ENCODE measurements at places on chromosomes 13 and 19. TPM values are rescaled to one million over a fixed set of nuclear protein-coding genes. Genes with fewer than 3 reads are reported as not detected.
A peak's percentile ranks its signal among the peaks of the same experiment; 100 is the strongest.

The ZNF555 gene
- total RNA-seq = 13.7 TPM

The KLK12 gene
- 0.44 TPM for total RNA-seq

The PALM gene
- 54.3 TPM for total RNA-seq

The NOTCH3 gene
- 203 TPM for total RNA-seq

The ACP5 gene
- total RNA-seq = 1.6 TPM

The ADAMTSL5 gene
- total RNA-seq = 4.8 TPM

The ZNF579 gene
- total RNA-seq = 26.6 TPM

The BRME1 gene
- 6.1 TPM for total RNA-seq

DNA sequence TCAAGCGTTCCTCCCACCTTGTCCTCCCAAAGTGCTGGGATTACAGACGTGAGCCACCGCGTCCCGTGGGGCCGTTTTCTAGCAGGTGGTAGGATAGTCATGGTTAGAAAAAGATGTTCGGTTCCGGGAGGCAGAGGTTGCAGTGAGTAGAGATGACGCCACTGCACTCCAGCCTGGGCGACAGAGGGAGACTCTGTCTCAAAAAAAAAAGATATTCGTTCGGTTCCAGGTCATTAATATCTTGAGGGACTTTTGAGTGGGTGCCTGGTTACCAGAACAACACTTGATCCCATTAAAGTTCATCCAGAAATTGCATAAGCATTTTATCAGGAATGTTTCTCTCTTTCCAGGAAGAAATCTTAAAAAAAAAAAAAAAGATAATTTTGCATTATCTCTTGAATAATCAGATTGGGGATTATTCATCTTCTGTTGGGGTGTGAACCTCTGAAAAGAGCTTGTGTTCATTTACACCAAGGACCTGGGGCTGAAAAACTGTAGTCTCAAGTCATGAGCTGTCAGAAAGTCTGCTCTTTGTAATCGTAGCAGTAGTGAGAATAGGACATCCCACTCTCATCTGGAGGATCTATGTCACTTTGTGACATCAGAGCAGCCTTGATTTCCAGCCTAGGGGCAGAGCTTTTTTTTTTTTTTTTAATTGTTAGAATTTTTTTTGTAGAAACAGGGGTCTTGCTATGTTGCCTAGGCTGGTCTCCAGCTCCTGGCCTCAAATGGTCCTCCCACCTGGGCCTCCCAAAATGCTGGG lies 1.0 kb upstream of the ETHE1 start:
- H3K36me3 ChIP-seq = no peaks in the 10 kb centered on the region
- H3K27ac ChIP-seq = no peak overlapping the region
- DNase-seq = no peak
- H3K4me1 ChIP-seq = peaks cover 20% of the 10 kb centered on the region
- H3K27me3 ChIP-seq = peaks cover 2% of the 10 kb centered on the region

- peaks cover 20% of the 10 kb centered on the region for H3K4me1 ChIP-seq
- peaks cover 11% of the 10 kb centered on the region for H3K27me3 ChIP-seq
- no peak overlapping the region for H3K4me3 ChIP-seq
- DNase-seq = no peak
Observed at GRCh38 chr13:27353166-27353583, 71.2 kb upstream of the GTF3A start.

DNA sequence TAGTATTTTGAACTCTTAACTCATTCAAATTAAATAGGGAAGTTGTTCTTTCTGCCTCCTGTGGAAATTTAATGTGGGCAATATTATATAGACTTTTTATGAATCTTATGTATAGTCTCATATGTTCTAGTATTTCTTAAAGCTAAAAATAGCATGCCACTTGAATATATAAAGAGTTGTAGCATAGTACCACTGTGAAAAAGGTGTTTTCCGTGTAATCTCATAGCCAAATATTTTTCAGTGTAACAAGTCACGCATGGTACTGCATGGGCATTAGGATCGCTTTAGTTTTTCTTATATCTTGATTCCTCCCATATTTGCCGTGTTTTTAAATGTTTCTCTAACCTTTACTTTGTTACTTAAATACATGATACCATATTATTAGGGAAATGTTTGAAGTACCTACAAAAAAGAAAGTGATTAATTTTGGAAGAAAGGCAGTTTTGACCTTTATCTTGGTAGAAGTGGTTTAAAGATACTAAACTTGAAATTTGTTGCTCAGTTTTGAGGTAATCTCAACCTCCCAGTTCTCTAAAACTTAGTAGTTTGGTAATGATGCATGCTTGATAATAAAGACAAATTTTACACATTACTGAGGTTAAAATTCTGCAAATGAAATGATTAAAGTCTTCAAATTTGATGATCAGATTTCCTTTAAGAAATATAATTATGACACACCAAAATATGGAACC lies 81.2 kb downstream of the PAN3 start:
- H3K4me3 ChIP-seq = no peak overlapping the region
- no peaks in the 10 kb centered on the region for H3K4me1 ChIP-seq
- no peaks in the 10 kb centered on the region for H3K27me3 ChIP-seq
- no peak for DNase-seq
- H3K36me3 ChIP-seq = peaks cover 5% of the 10 kb centered on the region

GRCh38 chr19:8938576-8938975 lies 71.6 kb downstream of the MUC16 start:
- H3K4me3 ChIP-seq = no peak overlapping the region
- peaks cover 4% of the 10 kb centered on the region for H3K36me3 ChIP-seq
- no peaks in the 10 kb centered on the region for H3K27me3 ChIP-seq
- H3K4me1 ChIP-seq = no peaks in the 10 kb centered on the region

DNA sequence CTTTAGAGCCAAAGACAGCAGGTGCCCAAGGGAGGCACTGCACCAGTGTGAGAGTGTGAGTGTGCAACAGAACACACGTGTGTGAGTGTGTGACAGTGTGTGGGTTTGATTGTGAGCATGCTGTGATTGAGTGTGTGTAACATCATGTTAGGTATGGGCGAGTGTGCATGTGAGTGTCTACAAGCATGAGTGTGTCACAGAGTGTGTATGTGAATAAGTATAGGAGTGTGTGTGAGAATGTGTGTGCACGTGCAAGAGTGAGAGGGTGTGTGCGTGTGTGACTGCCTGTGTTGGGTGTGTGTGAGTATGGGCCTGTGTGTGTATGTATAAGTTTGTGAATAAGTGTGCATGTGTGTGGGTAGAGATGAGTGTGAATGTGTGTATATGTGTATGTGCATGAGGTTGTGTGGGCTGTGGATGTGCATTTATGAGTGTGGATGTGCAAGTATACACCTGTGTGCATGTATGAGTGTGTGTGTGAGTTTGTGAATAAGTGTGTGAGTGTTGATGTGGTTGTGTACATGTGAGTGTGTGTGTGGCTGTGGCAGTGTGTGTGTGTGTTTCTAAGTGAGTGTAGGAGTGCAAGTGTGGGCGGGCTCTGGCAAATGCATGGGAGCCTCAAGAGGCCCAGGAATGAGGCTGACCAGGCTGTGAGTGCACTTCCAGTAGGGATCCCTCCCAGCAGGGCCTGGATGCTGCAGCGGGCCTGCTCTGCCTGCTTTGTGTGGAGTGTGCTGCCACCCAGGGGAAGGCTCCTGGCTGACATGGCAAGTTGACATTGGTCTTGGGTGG lies 198.4 kb downstream of the COL4A1 start:
- no peaks in the 10 kb centered on the region for H3K36me3 ChIP-seq
- no peaks in the 10 kb centered on the region for H3K4me1 ChIP-seq
- DNase-seq = peak; percentile 59
- H3K4me3 ChIP-seq = no peak overlapping the region

DNA sequence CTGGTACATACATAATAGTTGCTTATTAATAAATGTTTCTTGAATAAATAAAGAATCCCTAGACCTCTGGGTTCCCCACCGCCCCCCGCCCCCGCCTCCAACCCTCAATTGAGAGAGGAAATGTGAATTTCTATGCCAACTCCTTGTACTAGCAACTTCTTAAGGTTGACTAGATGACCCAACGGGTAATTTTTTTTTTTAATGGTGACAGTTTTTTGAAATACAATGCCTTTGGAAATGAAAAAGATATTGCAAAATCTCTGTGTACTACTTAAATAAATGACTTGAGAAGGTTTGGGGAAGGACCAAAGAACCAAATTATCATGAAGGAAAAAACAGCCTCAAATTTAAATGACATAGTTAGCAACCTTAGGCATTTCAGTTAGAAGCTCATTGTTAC lies 640.3 kb downstream of the TBC1D4 start:
- H3K36me3 ChIP-seq = no peaks in the 10 kb centered on the region
- H3K27me3 ChIP-seq = no peaks in the 10 kb centered on the region
- H3K27ac ChIP-seq = no peak overlapping the region
- DNase-seq = no peak
- no peak overlapping the region for H3K4me3 ChIP-seq
- no peaks in the 10 kb centered on the region for H3K4me1 ChIP-seq

- H3K4me1 ChIP-seq = peaks cover 9% of the 10 kb centered on the region
- H3K27ac ChIP-seq = peak overlapping the region; percentile 62
- no peak for DNase-seq
- peaks cover 35% of the 10 kb centered on the region for H3K27me3 ChIP-seq
- H3K36me3 ChIP-seq = no peaks in the 10 kb centered on the region
Observed at GRCh38 chr19:11421371-11422098, 2.4 kb upstream of the RGL3 start.

GRCh38 chr13:112713517-112714253 lies 23.8 kb downstream of the ATP11A start:
- peaks cover 10% of the 10 kb centered on the region for H3K36me3 ChIP-seq
- no peak overlapping the region for H3K4me3 ChIP-seq
- H3K27ac ChIP-seq = peak overlapping the region; percentile 64
- peaks cover 74% of the 10 kb centered on the region for H3K4me1 ChIP-seq

- H3K27ac ChIP-seq = peak overlapping the region; percentile 76
- DNase-seq = no peak
- H3K27me3 ChIP-seq = no peaks in the 10 kb centered on the region
- H3K4me1 ChIP-seq = no peaks in the 10 kb centered on the region
- peaks cover 2% of the 10 kb centered on the region for H3K36me3 ChIP-seq
Observed at GRCh38 chr19:2199215-2199614, 35.5 kb downstream of the DOT1L start.

DNA sequence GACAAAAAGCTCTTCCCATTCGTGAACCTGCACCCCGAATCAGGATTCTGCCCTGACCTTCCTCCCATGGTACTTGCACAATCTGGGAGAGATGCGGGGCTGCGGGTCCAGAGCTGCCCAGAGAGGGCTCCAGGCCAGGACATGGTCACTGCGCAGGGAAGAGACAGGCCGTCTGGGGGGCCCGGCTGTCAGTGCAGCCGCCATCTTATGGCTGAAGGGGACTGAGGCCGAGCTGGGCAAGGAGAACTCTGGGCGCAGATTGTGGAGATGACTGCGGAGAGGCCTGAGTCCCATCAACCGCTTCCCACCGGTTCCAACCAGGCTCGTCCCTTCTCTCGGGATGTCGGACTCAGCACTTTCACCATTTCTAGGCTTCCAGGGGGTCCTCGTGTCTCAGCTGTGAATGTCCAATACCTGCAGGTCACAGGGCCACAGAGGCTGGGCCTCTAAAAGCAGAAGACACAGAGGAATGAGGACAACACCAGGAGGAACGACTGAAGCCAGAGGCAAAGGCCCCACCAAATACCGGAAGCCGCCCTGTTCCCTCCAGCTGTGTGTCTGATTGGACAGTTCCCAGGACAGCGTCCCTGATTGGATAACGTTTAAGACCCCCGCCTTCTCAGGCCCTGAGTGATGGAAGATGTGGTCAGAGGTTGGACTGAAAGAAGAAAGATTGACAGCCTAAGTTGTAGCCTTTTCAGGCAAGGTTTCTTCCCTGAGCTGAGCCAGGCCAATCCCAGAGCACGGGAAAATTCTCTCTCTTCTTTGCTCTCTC lies 117.1 kb upstream of the ZNF91 start:
- no peak overlapping the region for H3K27ac ChIP-seq
- H3K36me3 ChIP-seq = no peaks in the 10 kb centered on the region
- H3K27me3 ChIP-seq = no peaks in the 10 kb centered on the region
- no peaks in the 10 kb centered on the region for H3K4me1 ChIP-seq
- DNase-seq = no peak

GRCh38 chr13:33145667-33146066 lies 129.4 kb downstream of the KL start:
- H3K4me1 ChIP-seq = no peaks in the 10 kb centered on the region
- H3K4me3 ChIP-seq = no peak overlapping the region
- H3K27me3 ChIP-seq = no peaks in the 10 kb centered on the region
- no peak overlapping the region for H3K27ac ChIP-seq

- peaks cover 7% of the 10 kb centered on the region for H3K4me1 ChIP-seq
- no peak overlapping the region for H3K4me3 ChIP-seq
- no peak overlapping the region for H3K27ac ChIP-seq
- H3K36me3 ChIP-seq = peaks cover 1% of the 10 kb centered on the region
- H3K27me3 ChIP-seq = no peaks in the 10 kb centered on the region
Observed at GRCh38 chr13:32178763-32179162, 136.4 kb downstream of the ZAR1L start.

- no peaks in the 10 kb centered on the region for H3K4me1 ChIP-seq
- H3K27ac ChIP-seq = no peak overlapping the region
- H3K27me3 ChIP-seq = no peaks in the 10 kb centered on the region
- DNase-seq = no peak
- H3K36me3 ChIP-seq = no peaks in the 10 kb centered on the region
- no peak overlapping the region for H3K4me3 ChIP-seq
Observed at GRCh38 chr13:83281654-83282053, 600.6 kb downstream of the SLITRK1 start.

DNA sequence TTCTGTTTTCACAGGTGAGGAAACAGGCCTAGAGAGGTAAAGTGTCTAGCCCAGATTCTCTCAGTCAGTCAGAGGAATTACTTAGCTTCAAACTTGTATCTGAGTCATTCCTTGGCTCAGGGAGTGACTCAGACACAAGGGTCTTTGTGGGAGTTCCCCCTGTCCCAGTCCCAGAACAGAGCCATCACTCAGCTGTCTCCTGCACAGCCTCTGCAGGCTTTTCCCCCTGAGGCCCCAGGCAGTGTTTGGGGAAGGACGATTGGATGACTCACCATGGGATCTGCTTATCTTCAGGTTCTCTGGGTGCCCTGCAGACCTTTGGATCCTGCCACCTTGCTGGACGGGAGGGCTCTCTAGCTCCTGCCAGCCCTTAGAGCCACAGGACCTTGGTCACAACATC lies 13.2 kb downstream of the ZNF793 start:
- peaks cover 57% of the 10 kb centered on the region for H3K36me3 ChIP-seq
- no peak overlapping the region for H3K4me3 ChIP-seq
- DNase-seq = no peak
- H3K27ac ChIP-seq = no peak overlapping the region
- no peaks in the 10 kb centered on the region for H3K4me1 ChIP-seq
- no peaks in the 10 kb centered on the region for H3K27me3 ChIP-seq

DNA sequence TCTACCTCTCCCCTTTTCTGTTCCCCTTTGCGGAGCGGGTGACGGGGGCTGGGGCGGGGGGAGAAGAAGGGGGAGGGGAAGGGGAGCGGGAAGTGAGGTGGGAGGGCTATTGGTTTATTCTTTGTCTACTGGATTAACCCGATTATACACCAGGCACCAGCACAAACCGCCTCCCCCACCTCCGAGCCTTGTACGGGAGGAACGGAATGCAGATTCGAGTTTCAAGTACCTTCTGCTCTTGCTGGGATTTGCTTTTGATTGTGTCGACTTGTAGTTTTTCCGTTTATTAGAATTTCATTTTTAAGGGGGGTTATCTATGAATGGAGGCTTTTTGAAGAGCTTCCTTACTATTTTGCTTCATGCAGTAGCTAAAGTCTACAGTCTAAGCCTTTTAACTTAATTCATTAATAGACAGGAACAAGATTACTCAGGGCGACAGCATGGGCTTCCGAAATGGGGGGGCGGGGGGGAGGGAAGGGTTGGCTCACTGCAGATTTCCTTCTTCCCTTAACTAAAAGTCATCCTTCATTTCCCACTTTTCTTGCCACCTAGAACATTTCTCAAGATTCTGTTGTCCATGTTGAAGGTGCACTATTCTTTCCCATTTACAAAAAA lies 937 bp upstream of the SPRY2 start:
- no peak overlapping the region for H3K4me3 ChIP-seq
- no peaks in the 10 kb centered on the region for H3K27me3 ChIP-seq
- peak overlapping the region; percentile 98 for H3K27ac ChIP-seq
- peak; percentile 37 for DNase-seq
